CD4-positive, CD25-positive, alpha-beta regulatory T cell (primary cell): ENCODE measurements at places on chromosomes 3 and 15. TPM values are rescaled to one million over a fixed set of nuclear protein-coding genes. Genes with fewer than 3 reads are reported as not detected.

The DLEC1 gene
- polyA plus RNA-seq: 0.09 TPM

The PLCL2 gene
- polyA plus RNA-seq: 33.5 TPM

The LRTM1 gene
- polyA plus RNA-seq: not detected

The ATP2C1 gene
- 10.5 TPM for polyA plus RNA-seq

The KNG1 gene
- polyA plus RNA-seq: not detected

The PLCD1 gene
- polyA plus RNA-seq: 27.5 TPM

The LMAN1L gene
- not detected for polyA plus RNA-seq

The HEMK1 gene
- 22.1 TPM for polyA plus RNA-seq

GRCh38 chr3:55204417-55204816, 276.6 kb upstream of the LRTM1 start:
- DNase-seq: no peak

DNA sequence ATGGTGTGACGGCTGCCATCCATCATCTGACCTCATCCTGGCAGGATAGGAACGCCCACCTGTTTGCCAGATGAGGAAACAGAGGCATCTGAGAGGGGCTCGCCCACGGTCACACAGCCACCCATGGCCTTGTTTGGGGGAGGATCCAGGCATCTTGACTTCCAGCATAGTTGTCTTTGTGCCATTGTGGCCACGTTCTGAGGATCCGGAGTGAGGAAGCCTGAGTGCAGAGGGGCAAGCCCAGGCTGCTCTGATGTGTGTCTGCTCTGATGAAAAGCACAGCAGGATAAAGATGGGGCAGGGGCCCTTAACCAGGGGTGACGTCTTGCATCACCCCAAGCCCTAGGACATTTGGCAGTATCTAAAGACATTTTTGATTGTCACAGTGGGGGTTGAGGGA, 58.7 kb downstream of the FGD5 start:
- DNase-seq: no peak

GRCh38 chr3:191721990-191722389, 261.0 kb downstream of the PYDC2 start:
- DNase-seq: no peak

DNA sequence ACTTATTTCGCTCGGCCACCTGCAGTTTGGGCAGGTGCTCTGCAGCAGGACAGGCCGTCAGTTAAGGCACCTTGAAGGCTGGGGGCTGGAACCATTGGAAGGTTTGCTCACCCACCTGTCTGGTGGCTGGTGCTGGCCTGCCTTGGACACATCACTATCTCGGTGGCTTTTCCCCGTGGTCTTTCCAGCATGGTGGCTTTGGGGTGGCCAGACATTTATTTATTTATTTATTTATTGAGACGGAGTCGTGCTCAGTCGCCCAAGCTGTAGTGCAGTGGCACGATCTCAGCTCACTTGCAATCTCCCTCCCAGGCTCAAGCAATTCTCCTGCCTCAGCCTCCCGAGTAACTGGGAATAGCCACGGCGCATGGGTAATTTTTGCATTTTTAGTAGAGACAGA, 11.7 kb downstream of the ISG20 start:
- no peak for DNase-seq

- no peak for DNase-seq
Measured at GRCh38 chr3:16304061-16305010, 39.3 kb downstream of the OXNAD1 start.

- DNase-seq: no peak
Measured at GRCh38 chr15:56886363-56886931, 32.0 kb upstream of the TCF12 start.

DNA sequence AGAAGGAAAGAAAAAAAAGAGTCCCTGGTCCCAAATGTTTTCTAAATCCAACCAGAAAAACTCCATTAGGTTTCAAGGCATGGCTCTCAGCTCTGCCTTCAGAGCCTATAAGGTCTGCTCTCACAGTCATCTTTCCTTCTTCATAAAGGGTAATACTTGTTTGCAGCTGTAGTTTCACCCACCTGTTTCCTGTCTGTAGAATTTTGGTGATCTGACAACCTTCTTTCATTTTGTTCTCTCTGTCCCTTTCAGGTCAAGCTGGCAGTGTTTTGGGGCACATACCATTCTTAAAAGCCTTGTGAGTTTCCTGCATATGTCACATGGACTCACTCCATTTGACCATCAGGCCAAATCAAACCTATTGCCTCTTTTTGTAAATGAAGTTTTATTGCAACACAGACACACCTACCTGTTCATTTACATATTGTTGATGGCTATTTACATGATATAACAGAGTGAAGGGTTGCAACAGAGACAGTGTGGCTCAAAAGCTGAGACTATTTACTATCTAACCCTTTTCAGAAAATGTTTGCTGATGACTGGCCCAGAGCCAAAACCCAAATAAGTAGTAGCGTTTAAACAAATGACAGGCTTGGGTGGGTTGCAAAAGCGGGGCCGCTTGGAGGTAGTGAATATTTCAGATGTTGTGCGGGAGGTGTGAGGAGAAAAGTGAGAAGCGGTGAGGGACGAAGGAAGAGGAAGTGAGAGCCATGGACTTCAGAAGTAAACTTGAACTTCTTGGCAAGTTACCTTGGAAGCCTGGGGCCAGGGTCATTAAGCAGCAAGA, 292.7 kb upstream of the PROK2 start:
- DNase-seq: no peak

DNA sequence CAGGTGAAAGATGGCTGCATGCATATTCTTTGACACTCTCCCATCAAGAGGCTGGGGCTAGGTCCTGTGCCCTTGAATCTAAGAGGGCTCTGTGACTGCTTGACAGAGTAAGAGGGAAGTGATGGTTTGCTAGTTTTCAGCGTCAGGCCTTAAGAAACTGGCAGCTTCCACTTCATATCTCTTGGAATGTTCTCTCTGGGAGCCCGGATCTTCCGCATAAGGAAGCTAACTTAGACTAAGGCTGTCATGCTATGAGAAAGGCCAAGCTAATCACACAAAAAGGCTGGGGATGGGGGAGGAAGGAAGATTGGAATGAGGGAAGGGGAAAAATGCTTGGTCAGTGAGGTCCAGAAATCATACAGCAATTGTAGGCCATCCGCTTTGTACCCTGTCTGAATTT, 50.0 kb downstream of the MB21D2 start:
- DNase-seq: no peak

- DNase-seq: no peak
Measured at GRCh38 chr3:141933421-141934300, 57.2 kb downstream of the ATP1B3 start.

- DNase-seq: no peak
Measured at GRCh38 chr3:106540743-106541142, 671.9 kb upstream of the CBLB start.

DNA sequence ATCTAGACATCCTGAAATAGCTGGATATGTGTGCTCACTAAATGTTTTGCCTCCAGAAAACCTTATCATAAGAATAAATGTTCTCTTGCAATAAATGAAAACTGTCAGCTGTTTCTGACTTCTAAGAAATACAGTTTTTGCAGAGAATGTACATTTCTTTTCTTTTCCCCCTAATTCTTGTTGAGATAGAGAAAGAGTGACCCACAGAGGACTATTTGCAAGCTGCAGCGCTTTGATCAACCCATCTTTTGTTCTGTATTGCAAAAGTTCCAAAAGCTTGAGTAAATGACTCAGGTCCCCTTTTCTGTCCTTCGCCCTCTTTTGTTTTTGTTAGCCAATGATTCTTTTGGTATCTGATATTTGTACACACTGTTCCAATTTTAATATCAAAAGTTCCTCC, 141.9 kb downstream of the BBX start:
- no peak for DNase-seq

DNA sequence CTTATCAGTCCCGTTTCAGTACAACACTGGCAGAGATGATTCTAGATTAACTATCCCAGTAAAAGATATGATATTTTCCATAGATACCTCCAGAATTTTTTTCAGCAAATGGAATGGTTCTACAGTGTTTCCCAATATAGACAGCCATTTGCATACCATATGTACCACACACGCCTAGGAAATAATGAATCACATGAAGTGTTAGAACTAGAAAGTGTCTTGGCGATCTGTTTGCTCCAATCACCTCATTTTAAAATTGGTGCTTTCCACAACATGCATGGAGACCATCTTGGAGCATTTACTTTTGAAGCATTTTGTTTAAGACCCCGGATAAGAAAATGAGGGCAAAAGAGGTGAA, 2.0 kb downstream of the C2CD4A start:
- DNase-seq: no peak

GRCh38 chr3:150898046-150898754, 7.0 kb downstream of the MINDY4B start:
- no peak for DNase-seq

DNA sequence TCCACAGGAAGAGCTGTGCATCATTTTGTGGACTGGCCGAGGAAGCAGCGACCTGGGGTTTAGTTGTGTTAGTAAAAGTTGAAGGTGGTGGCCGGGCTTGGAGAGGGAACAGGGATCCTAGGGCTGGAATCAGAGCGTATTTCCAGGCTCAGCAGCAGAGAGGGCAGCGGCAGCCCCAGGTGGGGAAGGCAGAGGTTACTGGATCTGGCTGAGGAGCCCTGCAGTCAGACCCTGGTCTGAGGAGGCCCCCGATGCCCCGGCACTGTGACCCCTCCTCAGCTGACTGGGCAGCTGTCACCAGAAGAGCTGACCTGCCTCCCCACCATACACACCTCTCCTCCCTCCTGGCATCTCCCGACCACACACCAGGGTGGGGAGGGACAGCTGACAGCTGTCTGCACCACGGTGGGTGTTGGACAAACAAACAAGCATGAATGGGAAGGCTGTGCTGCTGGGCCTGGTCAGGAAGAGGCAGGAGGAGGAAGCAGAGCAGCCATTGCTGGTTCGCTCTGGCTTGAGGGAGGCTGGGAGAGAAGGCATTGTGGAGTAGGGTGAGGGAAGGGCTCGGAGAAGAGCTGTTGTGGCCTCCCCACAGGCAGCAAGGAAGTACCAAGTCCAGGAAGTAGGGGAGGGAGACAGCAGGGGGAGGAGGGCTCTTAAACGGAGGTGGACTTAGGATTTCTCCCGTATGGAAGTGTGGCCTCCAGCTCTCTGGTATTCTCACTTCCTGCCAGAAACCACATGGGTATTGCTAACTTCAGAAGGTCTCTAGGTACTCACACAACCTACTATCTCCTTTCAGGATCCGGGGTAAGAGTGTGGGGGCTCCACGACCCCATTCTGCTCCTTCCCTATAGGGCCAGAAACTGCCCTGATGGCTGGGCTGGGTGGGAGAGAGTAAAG, 49.5 kb upstream of the HACD2 start:
- DNase-seq: no peak

GRCh38 chr3:192866804-192867203, 50.9 kb downstream of the MB21D2 start:
- no peak for DNase-seq

DNA sequence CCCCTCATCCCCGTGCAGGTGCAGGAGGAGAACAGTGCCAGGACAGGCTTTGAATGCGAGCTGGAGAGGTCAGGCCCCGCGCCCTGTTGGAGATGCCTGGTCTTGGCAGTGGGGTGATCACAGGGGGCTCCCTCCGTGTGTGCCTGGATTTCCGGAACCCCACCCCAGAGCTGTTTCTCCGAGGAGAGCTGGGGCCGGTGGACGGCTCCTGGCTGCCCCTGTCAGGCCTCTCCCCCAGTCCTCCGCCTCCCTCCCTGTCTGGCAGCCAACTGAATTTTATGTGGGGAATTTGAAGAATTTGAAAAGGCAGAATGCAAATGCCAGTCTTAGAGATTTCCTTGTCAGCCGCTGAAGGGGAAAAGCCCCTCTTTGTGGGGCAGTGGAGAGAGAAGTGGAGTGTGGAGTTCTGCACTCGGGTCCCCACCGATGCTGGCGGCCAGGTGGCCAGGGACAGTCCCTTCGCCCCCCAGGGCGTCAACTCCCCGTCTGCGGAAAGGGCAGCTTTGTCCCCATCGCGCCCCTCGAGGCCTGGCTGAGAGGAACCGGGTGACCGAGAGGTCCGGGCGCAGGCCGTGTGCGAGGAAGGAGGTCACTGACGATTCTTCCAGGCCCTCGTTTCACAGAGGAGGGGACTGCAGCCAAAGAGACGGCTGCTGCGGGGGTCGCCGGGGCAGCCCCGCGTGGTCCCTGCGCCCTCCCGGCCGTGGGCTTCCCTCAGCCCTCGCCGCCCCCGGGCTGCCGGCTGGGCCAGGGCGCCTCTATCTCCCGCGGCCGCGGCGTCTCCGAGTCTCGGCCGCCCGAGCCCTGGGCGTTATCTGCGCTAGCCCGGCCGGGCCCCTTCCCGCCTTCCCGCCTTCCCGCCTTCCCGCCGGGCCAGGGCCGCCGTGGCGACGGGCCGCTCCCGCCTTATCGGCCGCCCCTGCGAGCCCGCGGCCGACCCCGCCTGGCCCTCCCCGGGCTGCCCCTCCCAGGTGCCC, 56.0 kb upstream of the LCTL start:
- DNase-seq: no peak
